ENCODE measurements at places on chromosomes 6 and 20.

GRCh38 chr6:45718131-45718530 lies 297.5 kb downstream of the CLIC5 start:
- no peak for DNase-seq

DNA sequence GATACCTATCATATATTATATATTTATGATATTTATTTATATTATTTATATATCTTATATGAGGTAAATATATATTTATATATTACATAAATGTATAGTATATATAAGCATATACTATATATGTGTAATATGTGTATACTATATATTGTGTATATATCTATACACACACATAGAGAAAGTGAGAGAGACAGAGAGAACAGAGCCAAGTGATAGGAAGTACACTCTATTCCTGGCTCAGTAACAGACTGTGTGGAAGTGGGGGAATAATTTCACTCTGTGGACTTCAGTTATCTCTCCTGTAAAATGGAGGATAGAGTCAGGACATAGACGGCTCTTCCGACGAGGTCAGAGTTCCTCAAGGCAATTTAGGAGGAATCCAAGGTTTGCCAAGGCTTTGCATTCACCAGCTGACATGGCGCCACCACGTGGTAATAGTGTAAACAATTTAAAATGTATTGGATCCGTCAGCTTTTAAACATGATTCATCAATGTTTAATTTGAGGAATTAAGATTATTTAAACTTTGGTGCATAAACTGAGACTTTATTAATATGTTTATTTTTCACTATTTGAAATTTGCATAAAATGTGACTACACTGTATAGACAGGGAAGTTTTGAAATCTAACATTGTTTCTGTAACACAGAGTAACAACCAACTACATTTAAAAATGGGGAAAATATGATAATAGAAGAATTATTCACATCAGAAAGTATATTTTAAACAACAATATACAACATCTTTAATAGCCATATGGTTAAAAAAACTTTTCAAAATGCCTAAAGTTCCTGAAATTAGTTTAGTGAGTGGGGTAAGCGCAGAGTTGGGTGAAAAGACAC lies 75.4 kb upstream of the TMEM244 start:
- DNase-seq = peak; percentile 69

DNA sequence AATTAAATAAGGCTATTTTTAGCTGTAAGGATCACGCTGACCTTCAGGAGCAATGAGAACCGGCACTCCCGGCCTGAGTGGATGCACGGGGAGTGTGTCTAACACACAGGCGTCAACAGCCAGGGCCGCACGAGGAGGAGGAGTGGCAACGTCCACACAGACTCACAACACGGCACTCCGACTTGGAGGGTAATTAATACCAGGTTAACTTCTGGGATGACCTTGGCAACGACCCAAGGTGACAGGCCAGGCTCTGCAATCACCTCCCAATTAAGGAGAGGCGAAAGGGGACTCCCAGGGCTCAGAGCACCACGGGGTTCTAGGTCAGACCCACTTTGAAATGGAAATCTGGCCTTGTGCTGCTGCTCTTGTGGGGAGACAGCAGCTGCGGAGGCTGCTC lies 84.0 kb downstream of the RAMACL start:
- no peak for DNase-seq

- no peak for DNase-seq
Observed at GRCh38 chr6:69866351-69866769, at the start of gene COL19A1. Gene COL19A1, plus strand, starts transcription at chr6:69866556. Its CDS starts 13,012 bp downstream, at chr6:69879568.

DNA sequence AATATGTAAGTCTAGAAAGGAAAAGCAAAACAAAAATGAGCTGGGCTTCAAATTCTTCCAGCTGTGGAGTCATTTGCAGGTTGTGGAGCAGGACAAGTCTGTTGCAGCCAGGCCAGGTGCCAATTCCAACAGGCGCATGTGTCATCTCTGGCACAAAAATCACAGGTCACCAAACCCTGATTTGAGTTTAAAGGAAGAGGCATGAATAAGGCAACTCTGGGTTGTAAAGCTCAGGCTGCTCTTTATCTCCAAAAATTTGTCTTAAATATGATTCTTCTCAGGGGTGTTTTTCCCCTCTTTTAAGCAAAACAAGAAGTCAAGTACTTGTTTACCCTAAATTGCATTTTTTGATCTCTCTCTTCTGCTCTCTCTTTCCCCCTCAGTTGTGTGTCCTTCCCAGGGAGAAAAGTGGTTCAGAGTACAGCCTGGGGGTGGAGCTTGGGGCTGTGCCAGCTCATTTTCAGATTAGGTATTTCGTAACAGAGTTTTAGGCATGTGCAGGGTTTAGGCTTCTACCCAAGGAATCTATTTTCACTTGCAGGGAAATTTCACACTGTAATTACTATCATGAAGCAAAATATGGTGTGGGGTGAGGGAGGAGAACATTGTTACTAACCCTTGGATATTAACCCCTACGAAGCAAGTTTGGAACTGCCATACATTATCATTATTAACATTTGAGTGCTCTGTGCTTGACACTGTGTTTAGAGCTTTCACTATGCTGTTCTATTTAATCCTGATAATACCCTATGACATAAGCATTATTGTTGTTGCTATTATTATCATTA lies 8.3 kb upstream of the NCOA3 start:
- DNase-seq = peak; percentile 87

DNA sequence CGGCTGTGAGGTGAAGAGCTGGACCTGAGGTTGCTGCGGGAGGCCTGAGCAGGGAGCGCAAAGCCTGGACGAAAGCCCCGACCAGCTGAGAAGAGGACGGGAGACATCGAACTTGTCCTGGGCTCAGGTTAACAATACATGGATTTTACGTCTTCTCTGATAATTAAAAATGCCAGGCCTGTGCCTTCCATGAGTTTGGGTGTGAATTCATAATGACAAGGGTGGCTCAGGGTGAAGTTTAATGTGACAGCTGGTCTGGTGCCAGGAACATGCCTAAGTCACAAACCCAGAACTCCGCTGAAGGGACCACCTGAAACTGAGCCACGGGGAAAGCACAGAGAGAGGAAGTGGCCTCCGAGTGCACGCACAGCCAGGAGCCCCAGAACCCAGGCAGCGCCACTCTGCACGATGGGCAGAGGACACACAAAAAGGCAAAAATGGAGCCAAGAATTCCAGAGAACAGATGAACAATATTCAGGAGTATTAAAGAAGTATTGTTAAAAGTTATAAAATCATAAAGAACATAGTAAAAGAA lies 150.1 kb upstream of the RPS6KA2 start:
- no peak for DNase-seq
